ENCODE measurements at places on chromosomes 16 and 17. TPM values are rescaled to one million over a fixed set of nuclear protein-coding genes. Genes with fewer than 3 reads are reported as not detected.

CACNA1H gene
- total RNA-seq, result 2.0 TPM

GPR142 gene
- not detected for total RNA-seq

PDILT gene
- total RNA-seq, result not detected

ANKRD40CL gene
- not detected for total RNA-seq

CBX8 gene
- 7.0 TPM for total RNA-seq

TBC1D3I gene
- total RNA-seq, result not detected

CCL8 gene
- not detected for total RNA-seq

USB1 gene
- total RNA-seq, result 28.6 TPM

ACSM2A gene
- total RNA-seq, result not detected

SCNN1G gene
- total RNA-seq, result not detected

TPSG1 gene
- total RNA-seq, result 1.1 TPM

NXPH3 gene
- 0.23 TPM for total RNA-seq

SMIM22 gene
- not detected for total RNA-seq

NLRC5 gene
- 6.6 TPM for total RNA-seq

HEATR3 gene
- 13.7 TPM for total RNA-seq

VPS25 gene
- 95.4 TPM for total RNA-seq

KRT33B gene
- not detected for total RNA-seq

GRB7 gene
- total RNA-seq, result 0.41 TPM

SAMD14 gene
- total RNA-seq, result 1.2 TPM

DPEP2 gene
- not detected for total RNA-seq

DRC3 gene
- total RNA-seq, result 1.4 TPM

EME1 gene
- total RNA-seq, result 9.4 TPM

KRTAP3-1 gene
- not detected for total RNA-seq

BOLA2 gene
- total RNA-seq, result 14.8 TPM

ABAT gene
- 0.99 TPM for total RNA-seq

CD19 gene
- not detected for total RNA-seq

CCL5 gene
- not detected for total RNA-seq

KRT24 gene
- not detected for total RNA-seq

RNF112 gene
- 1.4 TPM for total RNA-seq

TAT gene
- not detected for total RNA-seq

KRTAP16-1 gene
- total RNA-seq, result not detected

CTRB2 gene
- not detected for total RNA-seq

C16orf96 gene
- not detected for total RNA-seq

MFSD6L gene
- not detected for total RNA-seq

TEKT1 gene
- total RNA-seq, result not detected

HSD17B1 gene
- 0.47 TPM for total RNA-seq

GJD3 gene
- not detected for total RNA-seq

HCRT gene
- total RNA-seq, result not detected

CLDN6 gene
- total RNA-seq, result 2.0 TPM

ARRB2 gene
- total RNA-seq, result 4.1 TPM

ATF7IP2 gene
- total RNA-seq, result not detected

SGCA gene
- total RNA-seq, result not detected

PRR14 gene
- 13.6 TPM for total RNA-seq

GRIN2A gene
- total RNA-seq, result not detected

MRC2 gene
- 79.9 TPM for total RNA-seq

PYDC1 gene
- total RNA-seq, result not detected
